ENCODE measurements at places on chromosomes 7 and 10. TPM values are rescaled to one million over a fixed set of nuclear protein-coding genes. Genes with fewer than 3 reads are reported as not detected.
A peak's percentile ranks its signal among the peaks of the same experiment; 100 is the strongest.

Gene PNLIPRP3
- total RNA-seq: 53.9 TPM

DNA sequence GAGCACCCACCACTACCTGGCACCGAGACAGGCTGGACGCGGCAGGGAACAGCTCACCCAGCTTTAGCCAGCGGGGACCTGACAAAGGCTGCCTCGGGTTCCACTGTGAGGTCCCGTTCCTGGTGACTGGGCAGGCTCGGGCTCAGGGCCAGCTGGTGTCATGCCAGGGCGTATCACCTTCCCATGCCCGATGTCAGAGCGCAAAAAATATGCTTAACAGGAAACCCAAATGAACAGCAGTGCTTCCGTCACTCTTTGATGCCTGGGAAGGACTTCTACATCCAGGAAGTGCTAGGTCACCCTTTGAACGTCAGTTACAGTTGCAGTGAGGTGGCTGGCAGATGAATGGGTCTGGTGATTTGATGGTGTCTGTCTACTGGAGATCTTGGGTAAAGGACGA, 106.0 kb downstream of the ADARB2 start:
- no peak for DNase-seq

DNA sequence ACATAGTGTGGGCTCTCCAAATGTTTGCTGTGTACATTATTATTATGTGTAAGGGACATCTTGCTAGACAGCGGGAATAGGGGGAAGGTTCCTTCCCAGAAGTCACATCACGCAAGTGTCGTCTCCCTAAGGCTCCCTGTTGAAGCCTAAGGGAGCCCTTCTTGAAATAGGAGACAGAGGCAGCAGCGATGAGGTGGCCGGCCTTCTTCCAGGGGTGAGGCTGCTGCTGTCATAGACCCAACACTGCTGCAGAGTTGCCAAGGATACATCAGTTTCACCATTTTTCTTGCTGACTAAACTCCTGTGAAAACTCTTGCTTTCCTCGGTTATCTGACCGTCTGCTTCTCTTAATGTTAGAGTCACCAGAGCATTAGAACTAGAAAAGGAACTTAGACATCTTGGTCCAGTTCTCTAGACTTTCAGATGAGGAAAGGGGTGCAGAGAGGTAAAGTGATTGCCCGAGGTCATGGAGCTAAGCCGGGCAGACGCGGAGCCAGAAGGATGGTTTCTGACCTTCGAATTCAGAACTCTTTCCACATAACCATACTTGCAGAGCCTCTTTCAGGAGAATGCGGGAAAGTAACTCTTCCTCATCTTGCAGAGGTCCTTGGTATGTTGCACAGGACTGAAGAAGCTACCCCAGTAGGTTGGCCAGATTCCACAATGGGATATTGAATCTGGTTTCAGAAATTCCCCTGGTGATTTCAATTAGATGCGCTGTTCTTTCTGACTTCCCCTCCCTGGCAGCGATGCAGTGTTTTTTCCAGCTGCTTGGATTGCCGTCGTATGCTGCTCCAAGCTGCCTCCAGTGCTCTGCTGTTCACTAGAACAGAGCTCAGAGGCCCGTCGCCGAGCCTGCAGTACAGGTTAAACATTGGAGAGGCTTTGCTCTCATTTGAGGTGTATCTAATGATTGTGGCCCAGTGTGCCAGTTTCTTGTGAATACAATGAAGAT, 217.1 kb downstream of the CAMK1D start:
- DNase-seq: no peak

Gene UFSP1
- 1.7 TPM for total RNA-seq

Gene RSPH10B2
- total RNA-seq: not detected

DNA sequence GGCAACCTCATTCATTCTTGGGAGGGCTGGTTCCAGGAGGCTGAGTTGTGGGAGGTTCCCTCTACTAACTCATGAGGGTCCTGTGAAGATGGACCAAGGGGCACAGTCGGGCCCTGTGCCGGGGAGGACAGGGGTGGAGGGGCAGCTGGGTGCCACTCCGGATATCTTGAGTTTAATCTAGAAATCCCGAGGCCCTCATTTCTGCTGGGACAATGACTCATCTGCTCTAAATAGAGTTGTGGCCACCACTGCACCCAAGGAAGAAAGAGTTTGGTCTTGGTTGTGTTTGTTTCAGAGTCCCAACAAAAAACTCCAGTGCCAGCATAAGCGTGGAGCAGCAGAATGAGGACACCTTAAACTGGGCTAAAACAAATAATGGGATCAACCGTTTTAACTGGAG, 82.4 kb downstream of the EBF3 start:
- no peak for DNase-seq

DNA sequence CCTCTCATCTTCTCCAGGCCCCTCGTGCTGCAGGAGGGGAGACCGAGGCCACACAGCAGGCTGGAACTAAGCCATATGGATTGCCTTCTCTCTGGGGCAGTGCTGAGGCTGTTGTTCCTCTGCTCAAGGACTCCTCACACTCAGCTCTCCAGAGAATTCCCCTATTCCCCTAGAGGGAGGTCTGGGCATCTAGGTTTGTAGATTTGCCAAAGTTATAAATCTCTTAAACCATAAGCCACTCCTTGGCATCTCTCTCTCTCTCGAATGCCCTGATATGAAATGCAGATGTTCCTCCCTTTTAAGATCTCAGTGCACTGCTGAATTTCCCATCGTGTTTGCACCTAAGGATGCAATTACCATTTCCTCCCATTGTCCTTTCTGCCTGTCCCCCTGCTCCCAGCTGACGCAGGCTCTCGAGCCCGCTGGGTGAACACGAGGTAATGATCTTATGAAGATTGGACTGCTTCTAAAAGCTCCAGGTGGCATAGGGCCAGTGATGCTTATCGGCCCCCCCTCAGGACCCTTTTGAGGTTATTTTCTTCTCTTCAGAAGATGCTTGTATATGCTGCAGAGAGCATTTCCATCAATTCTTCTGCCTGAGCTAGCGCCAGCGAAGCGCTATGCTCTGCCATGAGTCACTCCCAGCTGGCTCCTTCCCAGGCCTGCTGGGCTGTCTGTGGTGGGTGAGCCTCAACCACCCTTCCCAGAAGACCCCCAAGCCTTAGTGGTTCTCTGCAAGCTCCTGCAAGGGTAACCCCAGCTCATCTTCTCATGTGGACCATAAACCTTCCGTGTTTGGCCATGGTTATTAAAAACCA, 41.6 kb upstream of the AQP1 start:
- DNase-seq: no peak

DNA sequence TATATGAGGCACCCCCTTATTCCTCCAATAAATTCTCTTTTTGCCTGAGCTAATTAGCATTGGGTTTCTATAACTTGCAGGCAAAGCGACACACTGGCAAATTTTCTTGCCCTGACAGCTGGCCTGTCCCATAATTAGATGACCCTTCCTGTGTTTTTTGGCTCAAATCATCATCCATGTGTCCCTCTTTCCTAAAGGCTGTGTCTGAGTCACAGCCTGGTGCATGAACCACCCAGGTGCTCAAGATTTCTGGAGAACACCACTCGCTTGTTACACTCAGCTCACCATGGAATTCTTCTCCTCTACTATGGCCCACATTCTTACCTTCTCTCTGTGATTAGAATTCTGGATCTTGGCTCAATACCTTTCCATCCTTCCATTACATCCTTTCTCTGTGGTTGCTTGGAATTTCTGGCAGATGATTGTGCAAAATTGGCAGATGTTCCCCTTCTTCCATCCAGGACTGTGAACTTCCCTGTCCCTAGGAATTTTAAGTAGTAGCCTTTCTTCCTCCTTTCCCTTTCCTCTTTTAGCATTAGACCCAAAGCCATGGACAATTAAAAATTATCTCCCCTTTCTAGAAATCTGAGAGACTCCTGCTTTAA, 116.0 kb upstream of the ANKRD1 start:
- no peak for DNase-seq

- no peak for DNase-seq
Observed at GRCh38 chr7:80213814-80214213, 79.2 kb downstream of the GNAI1 start.

Gene ZNF425
- 5.9 TPM for total RNA-seq

DNA sequence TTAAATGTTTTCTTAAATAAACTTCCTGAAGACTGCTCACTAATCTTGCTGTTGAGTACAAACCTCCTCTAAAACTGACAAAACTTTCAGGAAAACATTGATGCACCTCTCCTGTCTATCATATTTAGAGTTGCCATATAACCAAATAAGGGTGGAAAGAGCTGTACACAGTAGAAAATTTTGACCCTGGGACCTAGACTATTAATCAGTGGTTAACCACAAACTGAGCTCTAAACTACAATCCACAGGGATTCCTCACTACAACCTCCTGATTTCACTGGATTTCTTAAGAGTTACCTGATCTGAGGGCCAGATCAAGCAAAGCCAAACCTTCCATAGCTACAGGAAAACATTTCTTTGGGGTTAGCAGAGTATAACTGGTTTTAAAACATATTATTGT, 39.9 kb upstream of the WNT16 start:
- no peak for DNase-seq

- no peak for DNase-seq
Observed at GRCh38 chr10:122342293-122343134, 32.0 kb upstream of the PLEKHA1 start.

- DNase-seq: no peak
Observed at GRCh38 chr7:2758673-2759616, 70.9 kb downstream of the AMZ1 start.

GRCh38 chr7:121278120-121279021, 50.4 kb upstream of the WNT16 start:
- DNase-seq: no peak

- DNase-seq: peak; percentile 72
Observed at GRCh38 chr7:157020514-157021070, 10.1 kb upstream of the MNX1 start.

DNA sequence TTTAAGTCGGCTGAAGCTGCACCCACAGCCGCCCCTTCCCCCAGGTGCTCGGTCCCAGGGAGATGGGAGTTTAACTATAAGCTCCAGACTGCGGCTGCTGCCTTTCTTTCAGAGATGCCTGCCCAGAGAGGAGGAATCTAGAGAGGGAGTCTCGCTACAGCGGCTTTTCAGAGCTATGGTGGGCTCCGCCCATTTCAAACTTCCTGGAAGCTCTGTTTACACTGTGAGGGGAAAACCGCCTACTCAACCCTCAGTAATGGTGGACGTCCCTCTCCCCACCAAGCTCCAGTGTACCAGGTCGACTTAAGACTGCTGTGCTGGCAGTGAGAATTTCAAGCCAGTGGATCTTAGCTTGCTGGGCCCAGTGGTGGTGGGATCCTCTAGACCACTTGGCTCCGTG, 135.4 kb downstream of the CXCL12 start:
- DNase-seq: no peak

DNA sequence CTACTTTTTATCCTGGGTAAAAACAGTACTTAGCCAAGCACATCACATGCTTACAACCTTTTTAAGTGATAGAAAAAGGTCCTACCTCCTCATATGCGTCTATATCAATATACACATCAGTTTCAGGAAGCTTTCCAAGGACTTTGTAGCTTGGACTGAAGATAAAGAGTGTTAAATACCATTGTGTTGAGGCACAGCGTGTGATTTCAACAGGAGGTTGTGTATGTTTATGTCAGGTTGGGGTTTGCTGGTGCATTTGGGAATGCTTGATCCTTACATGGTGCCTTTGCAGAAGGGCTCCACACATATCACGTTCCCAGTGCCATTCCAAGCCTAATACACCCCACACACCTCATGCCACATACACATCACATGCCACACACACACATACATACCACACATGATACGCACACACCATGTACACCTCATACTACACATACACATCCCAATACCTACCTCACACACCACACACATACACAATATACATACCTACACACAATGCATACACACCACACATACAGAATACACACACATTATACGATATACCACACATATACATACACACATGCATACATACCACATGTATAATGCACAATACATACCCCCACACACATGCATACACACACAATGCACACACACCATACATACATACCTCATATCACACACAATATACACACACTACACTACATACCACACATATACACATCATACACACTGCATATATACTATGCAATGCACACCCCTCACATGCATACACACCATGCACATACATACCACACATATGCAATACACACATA, 33.1 kb downstream of the PSMC2 start:
- DNase-seq: no peak

Gene SMURF1
- 28.4 TPM for total RNA-seq

- no peak for DNase-seq
Observed at GRCh38 chr7:115038158-115038557, 116.3 kb downstream of the MDFIC start.

Gene NEUROG3
- not detected for total RNA-seq

Gene CALML3
- 27.4 TPM for total RNA-seq

Gene TAS2R41
- total RNA-seq: not detected

Gene MINDY4
- total RNA-seq: 5.8 TPM

GRCh38 chr10:49407552-49408137, 11.8 kb upstream of the DRGX start:
- DNase-seq: no peak

DNA sequence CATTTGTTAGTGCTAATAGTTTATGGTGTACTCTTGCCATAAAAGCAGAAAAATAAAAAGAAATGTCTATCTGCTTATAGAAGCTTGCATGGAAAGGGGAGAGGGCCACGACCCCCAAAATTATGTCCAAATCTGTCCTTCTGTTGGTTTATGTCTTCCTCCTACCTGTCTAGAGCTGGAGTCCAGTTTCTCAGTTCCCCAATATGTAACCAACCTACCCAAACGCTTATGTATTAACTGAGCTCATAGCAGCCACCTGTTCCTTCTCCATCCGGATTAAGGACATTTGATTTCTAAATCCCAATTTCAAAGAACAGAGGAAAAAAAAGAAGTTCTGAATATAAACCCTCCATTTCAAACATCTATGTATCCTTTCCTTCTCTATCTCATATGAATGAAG, 30.3 kb upstream of the TPK1 start:
- no peak for DNase-seq

GRCh38 chr7:95318501-95319100, 5.7 kb downstream of the PON1 start:
- DNase-seq: no peak

- no peak for DNase-seq
Observed at GRCh38 chr10:77548157-77548556, 89.5 kb downstream of the KCNMA1 start.

- DNase-seq: peak; percentile 98
Observed at GRCh38 chr7:130069978-130070860, at the start of gene KLHDC10. KLHDC10 (plus strand) TSS chr7:130070534; CDS start chr7:130070644, 110 bp downstream.

DNA sequence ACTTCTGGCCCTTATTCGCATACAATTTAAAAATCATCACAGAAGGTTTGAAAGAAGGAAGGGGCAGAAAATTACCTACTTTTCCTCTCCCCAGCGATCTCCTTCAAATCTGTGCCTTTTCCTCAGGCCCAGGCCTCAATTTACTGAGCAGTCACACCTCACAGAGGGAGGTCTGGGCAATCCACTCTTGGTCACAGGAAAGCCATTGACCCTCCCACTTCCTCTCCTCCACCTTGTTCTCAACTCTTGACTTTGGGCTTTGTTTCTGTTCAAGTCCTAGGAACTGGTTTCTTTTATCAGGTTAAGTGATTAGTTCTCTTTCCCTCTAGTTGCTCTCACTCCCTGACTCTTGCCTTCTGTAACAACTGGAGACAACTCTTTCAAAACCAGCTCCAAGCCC, 37.0 kb upstream of the ATRNL1 start:
- DNase-seq: no peak

Gene CHCHD3
- total RNA-seq: 37.0 TPM

GRCh38 chr7:130144312-130145171, 60.7 kb downstream of the TMEM209 start:
- DNase-seq: no peak
